ENCODE measurements at places on chromosomes 5 and 9. TPM values are rescaled to one million over a fixed set of nuclear protein-coding genes. Genes with fewer than 3 reads are reported as not detected.

- DNase-seq: no peak
Observed at GRCh38 chr5:140566665-140567064, 2.0 kb downstream of the SLC35A4 start.

Gene FOXD4L5
- total RNA-seq: 0.20 TPM

GRCh38 chr9:98262056-98262455, 6.6 kb upstream of the TBC1D2 start:
- no peak for DNase-seq

Gene ORM2
- total RNA-seq: not detected

Gene PFN3
- total RNA-seq: not detected

Gene HARS2
- 30.6 TPM for total RNA-seq

Gene ASS1
- 10.1 TPM for total RNA-seq

GRCh38 chr5:176540476-176540899, 3.3 kb upstream of the RNF44 start:
- DNase-seq: no peak

GRCh38 chr5:123283031-123283430, 140.2 kb downstream of the CEP120 start:
- no peak for DNase-seq

Measured in activated CD4-positive, alpha-beta memory T cell treated with anti-CD3 and anti-CD28 coated beads, Interleukin-2, amount 10 ng/mL, durations not matched to agents 7 days and 5 days (primary cell).